ENCODE measurements at places on chromosomes 13 and 19.

DNA sequence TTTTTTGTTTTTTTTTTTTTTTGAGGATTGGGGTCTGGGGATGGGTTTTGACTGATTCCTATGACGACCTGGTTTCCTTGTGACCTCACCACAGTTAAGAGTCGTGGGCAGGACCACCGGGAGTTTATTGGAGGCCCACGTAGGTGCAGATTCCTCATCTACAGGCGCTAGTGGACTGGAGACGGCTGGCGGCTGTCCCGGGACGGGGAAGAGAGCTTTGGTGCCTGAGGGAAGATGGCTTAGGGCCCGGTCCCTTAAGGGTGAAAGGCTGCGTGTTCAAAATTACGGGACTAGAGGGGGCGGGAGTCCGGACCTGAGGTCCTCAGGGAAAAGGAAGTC is 682 bp upstream of the TEAD2 start:
- DNase-seq = no peak

GRCh38 chr13:85068231-85068630 is 731.0 kb downstream of the SLITRK6 start:
- DNase-seq = no peak

DNA sequence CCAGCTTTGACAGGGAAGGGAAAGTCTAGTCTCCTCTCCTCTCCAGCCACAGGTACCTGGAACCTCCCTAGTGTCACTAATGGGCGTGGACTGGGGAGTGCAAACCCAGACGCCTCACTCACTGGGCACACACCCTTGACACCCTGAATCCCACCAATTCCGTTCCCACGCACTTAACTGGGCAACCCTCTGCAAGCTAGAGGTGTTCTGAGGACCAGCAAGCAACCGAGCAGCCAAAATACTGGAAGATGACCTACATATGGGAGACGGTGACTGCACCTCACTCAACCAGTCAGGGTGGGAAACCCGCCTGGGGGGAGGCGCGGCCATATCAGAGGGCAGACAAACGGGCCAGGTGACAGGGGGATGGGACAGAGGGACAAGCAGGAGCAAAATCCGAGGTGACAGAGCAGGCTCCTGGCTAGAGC is 991 bp downstream of the ABHD17A start:
- no peak for DNase-seq

DNA sequence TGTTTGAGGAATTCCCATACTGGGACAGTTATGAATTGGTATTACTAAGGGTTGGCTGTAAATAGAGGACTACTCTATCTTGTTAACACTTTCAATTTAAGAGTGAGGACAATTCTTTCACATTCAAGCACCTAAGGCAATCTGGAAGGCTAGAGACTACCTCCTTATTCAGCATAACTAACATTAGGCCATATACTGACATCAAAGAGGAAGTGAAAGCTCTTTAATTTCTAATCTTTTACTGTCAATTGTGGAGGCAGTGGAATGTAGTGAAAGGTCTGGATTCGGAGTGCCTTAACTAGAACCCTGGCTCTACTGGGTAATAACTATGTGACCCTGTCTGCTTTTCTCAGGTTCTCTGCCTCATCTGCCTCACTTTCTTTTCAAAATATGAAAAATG is 134.0 kb downstream of the UFM1 start:
- no peak for DNase-seq

DNA sequence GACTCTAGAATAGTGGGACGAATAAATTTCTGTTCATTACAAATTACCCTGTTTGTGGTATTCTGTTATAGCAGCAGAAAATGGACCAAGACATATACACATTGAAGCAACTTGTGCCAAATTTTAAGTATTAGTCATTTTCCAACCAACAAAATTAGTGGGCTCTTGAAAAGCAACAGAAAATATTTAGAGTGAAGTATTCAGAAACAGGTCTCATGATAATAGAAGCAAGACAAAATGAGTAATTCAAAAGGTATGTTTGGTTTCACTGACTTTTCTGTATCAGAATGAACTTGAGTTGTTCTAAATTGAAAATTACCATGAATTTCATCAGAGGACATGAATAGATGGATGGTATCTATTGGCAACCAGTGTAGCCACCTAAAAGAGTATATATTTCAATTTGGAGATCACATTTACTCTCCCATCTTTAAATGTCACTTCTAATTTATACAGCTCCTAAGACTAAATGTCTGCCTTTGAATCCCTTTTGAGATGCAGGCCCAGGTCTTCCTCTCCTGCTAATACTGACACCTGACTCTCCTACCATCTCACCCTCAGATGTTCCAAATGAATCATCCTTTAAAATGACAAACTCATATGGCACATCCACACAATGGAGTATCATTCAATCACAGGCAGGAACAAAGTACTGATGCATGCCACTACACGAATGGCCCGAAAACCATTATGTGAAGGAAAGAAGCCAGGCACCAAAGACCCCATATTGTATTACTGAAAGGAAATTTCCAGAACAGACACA is 40.7 kb upstream of the DOCK9 start:
- DNase-seq = no peak

GRCh38 chr13:28573595-28574373 is 78.9 kb upstream of the FLT1 start:
- peak; percentile 96 for DNase-seq

DNA sequence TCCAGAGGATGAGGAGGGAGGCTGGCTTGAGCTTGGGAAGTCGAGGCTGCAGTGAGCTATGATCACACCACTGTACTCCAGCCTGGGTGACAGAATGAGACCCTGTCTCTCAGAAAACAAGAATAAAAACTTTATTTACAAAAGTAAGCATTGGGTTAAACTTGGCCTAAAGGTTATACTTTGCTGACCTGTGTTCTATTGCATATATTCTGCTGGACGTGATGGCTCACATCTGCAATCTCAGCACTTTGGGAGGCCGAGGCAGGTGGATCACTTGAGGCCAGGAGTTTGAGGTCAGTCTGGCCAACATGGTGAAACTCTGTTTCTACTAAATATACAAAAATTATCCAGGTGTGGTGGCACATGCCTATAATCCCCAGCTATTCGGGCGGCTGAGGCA is 6.6 kb upstream of the ARHGEF18 start:
- no peak for DNase-seq

GRCh38 chr13:76762721-76763120 is 123.5 kb downstream of the KCTD12 start:
- no peak for DNase-seq

- DNase-seq = no peak
Observed at GRCh38 chr19:44847144-44848035, 1.3 kb downstream of the NECTIN2 start.

DNA sequence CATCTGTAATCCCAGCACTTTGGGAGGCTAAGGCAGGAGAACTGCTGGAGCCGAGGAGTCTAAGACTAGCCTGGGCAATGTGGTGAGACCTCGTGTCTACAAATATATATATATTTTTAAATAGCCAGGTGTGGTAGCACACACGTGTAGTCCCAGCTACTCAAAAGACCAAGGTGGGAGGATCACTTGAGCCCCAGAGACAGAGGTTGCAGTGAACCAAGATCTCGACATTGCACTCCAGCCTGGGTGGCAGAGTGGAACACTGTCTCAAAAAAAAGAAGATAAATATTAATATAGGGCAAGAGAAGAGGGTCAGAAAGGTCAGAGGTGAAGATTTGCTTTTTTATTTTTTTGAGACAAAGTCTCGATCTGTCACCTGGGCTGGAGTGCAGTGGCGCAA is 5.5 kb upstream of the MRPL4 start:
- no peak for DNase-seq

- peak; percentile 81 for DNase-seq
Observed at GRCh38 chr13:94480672-94481145, 1.2 kb upstream of the DCT start.

GRCh38 chr13:46756977-46757376 is 40.0 kb downstream of the ESD start:
- DNase-seq = peak; percentile 54

- DNase-seq = no peak
Observed at GRCh38 chr19:38845374-38846024, 4.3 kb downstream of the HNRNPL start.

DNA sequence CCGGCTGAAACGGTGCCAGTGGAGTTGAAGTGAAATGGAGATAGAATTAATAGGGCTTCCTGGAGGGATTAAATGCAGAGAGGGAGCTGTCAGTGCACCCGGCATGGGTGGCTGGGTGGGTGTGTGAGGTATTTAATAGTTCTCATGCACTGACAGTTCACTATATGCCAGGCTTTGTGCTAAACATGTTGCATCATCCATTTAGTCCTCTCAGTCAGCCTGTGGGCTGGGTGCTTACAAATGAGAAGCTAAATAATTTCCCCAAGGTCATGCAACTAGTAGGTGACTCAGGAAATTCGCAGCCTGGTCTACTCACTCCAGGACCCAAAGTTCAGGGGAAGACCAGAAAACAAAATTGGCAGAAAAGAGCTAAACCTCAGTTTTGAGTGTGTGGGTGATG is 63.5 kb upstream of the SPATA13 start:
- no peak for DNase-seq

DNA sequence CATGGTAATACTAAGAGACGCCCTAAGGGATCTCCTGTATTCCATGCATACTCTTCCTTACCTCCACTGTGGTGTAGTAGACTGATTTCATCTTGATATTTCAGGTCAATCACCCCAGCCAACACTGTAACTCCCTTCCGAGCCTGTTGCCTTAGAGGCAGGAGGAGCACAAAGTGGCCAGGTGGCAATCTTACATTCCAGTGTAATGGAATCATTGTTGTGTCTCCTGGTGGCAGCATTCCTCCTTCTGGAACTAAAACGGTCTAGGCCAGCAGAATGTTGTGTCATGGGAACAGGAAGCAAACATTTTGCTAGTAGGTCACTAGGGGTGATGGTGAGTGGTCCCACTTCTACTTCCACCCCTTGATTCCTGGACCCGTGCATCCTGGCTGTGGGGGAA is 405.7 kb upstream of the SLC10A2 start:
- DNase-seq = no peak

GRCh38 chr19:19280561-19280960 is 7.5 kb upstream of the TM6SF2 start:
- no peak for DNase-seq

GRCh38 chr19:9008667-9009066 is 1.5 kb downstream of the MUC16 start:
- DNase-seq = no peak

DNA sequence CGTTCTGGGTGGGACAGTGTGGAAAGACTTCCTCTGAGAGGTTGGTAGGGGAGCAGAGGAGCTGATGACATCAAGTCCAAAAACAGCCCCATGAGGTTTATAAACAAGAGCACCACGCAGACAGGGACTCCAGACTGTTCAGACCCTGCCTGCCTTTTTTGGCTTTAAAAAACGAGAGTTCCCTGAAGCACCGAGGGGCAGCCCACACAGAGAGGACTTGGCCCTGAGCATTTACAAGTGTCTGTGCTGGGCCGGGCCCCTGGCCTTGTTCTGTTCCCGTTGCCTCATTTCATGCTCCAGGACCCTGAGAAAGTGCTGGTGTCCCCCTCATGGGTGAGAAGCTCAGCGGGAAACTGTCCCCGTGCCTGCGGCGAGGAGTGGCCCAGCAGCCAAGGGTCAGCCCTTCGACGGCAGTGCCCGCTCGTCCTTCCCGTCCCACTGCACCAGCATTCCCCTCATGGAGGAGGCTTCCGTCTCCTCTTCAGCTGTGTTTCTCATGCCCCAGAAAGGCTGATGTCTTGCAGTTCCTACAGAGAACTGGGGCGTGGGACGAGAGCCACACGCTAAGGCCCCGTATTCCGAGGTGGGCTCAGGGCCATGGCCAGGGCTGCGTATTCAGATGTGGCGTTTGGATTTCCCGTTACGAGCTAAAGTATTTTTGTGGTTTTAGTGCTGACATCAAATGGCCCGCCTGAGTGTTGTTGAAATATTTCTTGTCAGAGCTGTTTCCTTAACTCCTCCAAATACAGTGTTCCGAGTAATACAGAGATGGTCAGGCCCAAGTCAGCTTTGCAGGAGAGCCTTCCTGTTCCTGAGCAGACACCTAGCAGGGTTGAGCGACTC is 93.5 kb downstream of the ATP11A start:
- no peak for DNase-seq

DNA sequence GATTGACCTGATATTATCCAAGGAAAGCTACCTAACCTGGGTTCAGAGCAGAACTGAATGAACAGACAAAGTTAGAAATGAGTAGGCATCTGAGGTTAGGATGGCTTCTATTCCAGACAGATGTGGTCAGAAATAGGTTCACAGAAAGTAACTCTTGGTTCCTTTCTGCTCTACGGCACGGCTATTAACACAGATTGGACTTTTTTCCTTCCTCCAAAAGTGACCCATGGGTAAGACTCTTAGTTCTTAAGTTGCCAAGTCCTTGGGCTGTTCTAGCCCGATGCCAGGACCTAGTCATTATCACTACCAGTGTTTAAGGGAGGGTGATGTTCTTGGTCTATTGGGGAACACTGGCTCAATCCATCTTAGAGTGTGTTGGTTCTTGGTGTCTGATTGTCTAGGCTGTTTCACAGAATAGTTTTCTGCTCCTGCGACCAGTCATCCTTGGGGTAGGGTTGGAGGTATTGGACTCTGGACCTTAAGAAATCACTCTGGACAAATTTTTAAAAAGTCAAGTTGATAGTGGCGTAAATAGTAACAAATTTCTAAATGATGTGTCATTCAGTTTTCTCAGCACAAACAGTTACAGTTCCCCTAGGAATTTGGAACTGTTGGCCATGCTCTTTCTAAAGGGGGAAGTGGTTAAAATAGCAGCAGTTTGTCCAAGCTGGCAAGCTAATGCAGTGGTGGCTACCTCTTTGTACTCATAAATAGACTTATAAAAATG is 60.1 kb upstream of the MYCBP2 start:
- DNase-seq = peak; percentile 98

DNA sequence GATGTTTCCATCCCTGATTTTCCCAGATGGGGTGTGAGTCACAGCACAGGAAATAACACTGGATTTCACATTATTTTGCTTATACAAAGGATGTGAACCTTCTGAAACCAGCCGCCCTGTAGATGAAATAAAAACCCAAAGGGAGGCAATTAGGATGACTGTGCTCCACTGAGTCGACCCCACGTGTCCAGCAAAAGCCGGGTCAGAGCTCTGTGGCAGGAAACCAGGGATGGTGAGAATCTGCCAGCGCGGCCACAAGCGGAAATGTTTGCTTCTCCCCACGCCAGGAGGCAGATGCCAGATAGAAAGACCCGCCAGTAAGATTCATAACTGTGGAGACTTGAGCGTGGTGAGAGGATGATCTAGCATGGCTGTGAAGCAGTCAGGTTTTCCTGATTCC is 764.4 kb downstream of the LIG4 start:
- DNase-seq = no peak

GRCh38 chr13:28528848-28529247 is 33.9 kb upstream of the FLT1 start:
- DNase-seq = no peak

DNA sequence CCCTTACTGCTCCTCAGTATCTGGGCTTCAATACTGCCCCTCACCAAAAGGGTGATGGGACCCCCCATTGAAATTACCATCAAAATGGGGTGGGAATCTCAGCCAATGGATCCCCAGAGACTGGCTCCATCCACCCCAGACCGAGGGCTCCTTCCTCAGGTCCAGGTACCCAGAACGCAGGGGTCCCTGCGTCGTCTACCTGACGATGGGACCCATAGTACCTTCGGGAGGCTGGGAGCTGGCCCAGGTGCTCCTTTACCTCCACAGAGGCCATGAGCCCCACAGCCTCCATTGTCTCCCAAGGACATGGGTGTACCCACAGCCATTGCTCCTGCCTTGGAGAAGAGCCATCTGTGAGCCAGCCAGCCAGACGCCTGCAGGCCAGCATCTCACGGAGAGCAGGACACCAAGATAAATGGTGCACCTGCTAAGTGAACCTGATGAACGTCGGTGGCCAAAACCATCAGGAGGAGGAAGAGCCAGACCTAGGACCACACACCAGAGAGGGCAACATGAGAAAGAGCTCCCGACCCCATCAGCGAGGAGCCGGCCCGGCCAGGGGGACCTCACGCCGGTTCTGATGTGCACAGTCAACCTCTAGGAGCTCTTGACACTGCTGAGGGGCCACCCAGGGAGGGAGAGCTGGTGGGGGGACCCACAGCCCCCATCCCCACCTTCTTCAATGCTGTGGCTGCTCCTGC is 156.8 kb upstream of the SOX1 start:
- no peak for DNase-seq
